Peyer's patch (tissue), 4 donors: ENCODE measurements at places on chromosomes 7 and 10.

DNA sequence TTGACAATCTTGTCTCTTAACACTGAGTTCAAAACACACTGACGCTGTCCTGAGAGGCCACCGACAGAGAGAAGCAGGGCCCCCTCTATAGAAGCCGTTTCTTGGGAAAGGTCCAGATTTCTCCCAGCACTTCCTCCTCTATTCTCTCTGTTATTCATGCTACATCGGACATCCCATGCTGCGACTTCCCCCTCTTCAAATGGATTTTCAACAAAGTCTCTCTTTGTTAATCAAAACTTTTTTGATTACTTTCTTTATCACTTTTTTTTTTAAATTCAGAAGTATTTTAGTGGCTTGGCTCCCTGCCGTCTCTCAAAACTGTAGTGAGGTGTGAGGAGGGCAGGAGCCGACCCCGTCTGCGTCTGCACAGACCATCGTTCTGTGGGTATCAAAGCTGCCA, 298.9 kb upstream of the PITRM1 start:
- H3K4me3 ChIP-seq: no peak overlapping the region
- no peaks in the 10 kb centered on the region for H3K36me3 ChIP-seq
- H3K27me3 ChIP-seq: no peaks in the 10 kb centered on the region
- no peaks in the 10 kb centered on the region for H3K4me1 ChIP-seq
- no peak for DNase-seq
- peak overlapping the region; percentile 76 for H3K27ac ChIP-seq

DNA sequence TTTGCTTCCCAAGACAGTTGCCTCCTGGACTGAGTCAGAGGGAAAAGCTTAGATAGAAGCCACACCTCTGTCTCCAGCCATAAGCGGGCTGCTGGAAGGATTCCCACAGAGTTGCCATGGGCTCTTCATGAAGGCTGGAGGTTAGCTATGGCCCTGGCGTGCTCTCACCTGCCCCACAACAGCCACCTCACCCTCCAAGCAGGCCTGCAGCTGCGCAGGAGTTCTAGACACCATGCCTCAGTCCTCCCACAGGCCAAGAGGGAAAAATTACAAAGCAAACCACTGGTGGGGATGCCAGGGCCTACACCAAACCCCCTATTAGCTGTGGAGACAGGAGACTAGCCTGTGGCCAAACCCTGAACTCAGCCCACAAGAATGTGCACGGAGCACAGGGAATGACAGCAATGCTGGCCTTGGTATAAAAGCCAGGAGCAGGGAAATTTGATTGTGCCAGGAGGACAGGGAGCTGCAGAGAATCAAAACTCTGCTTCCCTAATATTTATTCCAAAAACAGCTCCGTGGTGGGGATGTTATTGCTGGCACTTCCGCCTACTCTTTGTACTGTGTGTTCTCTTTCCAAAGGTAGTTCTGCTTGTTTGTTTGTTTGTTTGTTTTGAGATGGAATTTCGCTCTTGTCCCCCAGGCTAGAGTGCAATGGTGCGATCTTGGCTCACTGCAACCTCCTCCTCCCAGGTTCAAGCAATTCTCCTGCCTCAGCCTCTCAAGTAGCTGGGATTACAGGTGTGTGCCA, 60.3 kb upstream of the STK17A start:
- H3K4me3 ChIP-seq: no peak overlapping the region
- no peak for DNase-seq
- H3K36me3 ChIP-seq: no peaks in the 10 kb centered on the region
- H3K27me3 ChIP-seq: no peaks in the 10 kb centered on the region
- no peak overlapping the region for H3K27ac ChIP-seq

DNA sequence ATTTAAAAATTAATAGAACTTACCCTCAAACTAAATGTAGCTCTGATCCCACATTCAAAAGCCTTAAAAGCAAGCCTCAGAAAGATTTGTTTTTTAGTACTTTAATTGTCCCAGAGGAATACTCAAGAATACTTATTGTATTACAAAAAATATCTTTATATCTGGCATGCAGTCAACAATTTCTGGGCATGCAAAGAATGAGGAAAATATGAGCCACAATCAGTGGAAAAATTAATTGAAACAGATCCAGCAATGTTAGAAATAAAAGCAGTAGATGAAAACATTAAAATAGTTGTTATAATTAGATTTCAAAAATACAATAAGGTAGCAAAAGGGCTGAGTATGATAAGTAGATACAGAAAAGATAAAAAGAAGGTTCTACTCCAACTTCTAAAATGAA, 154.7 kb downstream of the PON1 start:
- H3K4me1 ChIP-seq: no peaks in the 10 kb centered on the region
- no peak for DNase-seq
- H3K4me3 ChIP-seq: no peak overlapping the region
- no peak overlapping the region for H3K27ac ChIP-seq
- no peaks in the 10 kb centered on the region for H3K36me3 ChIP-seq

DNA sequence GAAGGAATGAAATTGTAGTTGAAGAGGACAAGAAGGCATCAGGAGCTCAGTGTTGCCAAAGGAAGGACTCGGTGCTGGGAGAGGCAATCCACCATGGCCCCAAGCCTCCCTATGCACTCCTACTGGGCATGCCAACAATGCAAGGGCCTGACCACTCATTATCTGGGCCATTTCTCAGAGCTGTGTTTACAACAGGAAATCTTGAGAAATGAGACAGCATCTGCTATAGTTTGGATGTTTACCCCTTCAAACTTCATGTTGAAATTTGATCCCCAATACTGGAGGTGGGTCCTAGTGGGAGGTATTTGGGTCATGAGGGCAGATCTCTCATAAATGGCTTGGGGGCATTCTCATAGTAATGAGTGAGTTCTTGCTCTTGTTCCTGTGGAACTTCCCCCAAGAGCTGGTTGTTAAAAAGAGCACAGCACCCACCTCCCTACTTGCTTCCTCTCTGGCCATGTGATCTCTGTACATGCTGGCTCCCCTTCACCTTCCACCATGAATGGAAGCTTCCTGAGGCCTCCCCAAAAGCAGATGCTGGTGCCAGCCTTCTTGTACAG, 50.8 kb upstream of the AOAH start:
- no peaks in the 10 kb centered on the region for H3K36me3 ChIP-seq
- no peaks in the 10 kb centered on the region for H3K27me3 ChIP-seq
- no peak overlapping the region for H3K4me3 ChIP-seq
- no peaks in the 10 kb centered on the region for H3K4me1 ChIP-seq
- no peak overlapping the region for H3K27ac ChIP-seq
- no peak for DNase-seq

- H3K4me1 ChIP-seq: no peaks in the 10 kb centered on the region
- no peak for DNase-seq
- H3K4me3 ChIP-seq: no peak overlapping the region
- H3K36me3 ChIP-seq: no peaks in the 10 kb centered on the region
- H3K27me3 ChIP-seq: no peaks in the 10 kb centered on the region
- no peak overlapping the region for H3K27ac ChIP-seq
Observed at GRCh38 chr10:85012305-85012704, 683.9 kb downstream of the CCSER2 start.

DNA sequence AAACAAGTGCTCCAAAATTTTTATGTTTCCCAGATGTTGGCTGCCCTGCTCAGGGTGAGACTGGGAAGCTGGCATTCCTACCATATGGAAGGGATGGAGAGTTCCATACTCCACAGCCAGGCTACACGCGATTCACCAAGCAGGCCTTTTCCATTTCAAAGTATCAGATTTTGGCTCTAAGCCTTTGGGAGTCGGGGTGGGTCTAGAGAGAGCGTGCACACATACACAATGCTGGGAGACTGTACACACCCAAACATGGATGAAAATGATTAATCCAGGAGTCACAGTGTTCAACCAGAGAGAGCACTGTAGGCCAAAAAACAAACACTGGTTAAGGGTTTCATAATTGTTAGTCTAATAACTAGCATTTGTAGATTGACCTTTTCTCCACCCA, 295.0 kb downstream of the BICC1 start:
- H3K27ac ChIP-seq: no peak overlapping the region
- H3K4me1 ChIP-seq: no peaks in the 10 kb centered on the region
- H3K27me3 ChIP-seq: no peaks in the 10 kb centered on the region
- no peaks in the 10 kb centered on the region for H3K36me3 ChIP-seq
- no peak overlapping the region for H3K4me3 ChIP-seq
- DNase-seq: no peak

DNA sequence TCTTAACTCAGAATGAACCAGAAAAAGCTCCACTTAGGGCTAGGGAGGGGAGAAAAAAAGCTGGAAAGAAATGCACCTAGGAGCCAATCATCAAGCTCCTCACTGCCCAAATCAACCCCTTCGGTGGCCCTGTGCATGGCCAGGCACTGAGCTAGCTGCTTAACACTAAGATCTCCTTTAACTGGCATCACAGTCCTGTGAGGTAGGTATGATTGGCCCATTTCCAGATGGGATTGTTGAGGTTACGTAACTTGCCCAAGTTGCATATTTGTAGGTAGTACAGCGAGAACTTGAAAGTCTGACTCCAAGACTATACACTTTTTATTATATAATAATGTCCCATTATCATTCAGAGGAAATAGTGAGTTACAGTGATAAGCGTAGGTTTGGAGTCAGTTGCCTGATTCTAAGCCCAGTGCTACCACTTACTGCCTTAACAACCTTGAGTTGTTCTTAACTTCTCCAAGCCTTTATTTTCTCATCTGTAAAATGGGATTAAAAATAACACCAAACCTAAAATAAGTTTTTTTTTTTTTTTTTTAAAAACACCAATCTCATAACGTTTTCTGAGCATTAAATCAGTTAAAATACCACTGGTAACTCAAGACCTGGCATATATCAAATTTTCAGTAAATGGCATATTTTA, 37.2 kb upstream of the ACSL5 start:
- no peaks in the 10 kb centered on the region for H3K27me3 ChIP-seq
- no peak overlapping the region for H3K4me3 ChIP-seq
- DNase-seq: no peak
